ENCODE measurements at places on chromosomes 7 and 10. TPM values are rescaled to one million over a fixed set of nuclear protein-coding genes. Genes with fewer than 3 reads are reported as not detected.

Gene VCL
- total RNA-seq: 161 TPM

Gene GRID2IP
- not detected for total RNA-seq

Gene VPS37D
- 6.2 TPM for total RNA-seq

Gene GOLGA7B
- total RNA-seq: not detected

Gene SFTPD
- total RNA-seq: not detected

Gene NRF1
- total RNA-seq: 12.6 TPM

Gene PHYHIPL
- total RNA-seq: not detected

Gene COMTD1
- total RNA-seq: 8.3 TPM

DNA sequence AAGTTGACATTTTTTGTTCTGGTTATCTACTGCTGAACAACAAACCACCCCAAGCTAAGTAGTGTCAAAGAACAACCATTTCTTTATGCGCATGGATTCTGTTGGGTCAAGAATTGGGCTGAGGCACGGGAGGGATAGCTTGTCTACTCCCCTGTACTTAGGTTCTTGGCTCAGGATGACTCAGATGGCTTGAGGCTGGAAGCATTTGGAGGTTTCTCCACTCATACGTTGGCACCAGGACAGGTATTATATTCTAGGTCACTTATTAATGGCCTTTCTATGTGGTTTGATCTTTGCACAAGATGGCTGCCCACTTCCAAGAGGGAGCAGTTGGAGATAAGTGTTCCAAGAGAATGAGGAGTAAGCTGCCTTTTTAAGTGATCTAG, 11.8 kb upstream of the TFAM start:
- DNase-seq: no peak

GRCh38 chr7:142454862-142455261, 197.0 kb upstream of the PRSS58 start:
- no peak for DNase-seq

DNA sequence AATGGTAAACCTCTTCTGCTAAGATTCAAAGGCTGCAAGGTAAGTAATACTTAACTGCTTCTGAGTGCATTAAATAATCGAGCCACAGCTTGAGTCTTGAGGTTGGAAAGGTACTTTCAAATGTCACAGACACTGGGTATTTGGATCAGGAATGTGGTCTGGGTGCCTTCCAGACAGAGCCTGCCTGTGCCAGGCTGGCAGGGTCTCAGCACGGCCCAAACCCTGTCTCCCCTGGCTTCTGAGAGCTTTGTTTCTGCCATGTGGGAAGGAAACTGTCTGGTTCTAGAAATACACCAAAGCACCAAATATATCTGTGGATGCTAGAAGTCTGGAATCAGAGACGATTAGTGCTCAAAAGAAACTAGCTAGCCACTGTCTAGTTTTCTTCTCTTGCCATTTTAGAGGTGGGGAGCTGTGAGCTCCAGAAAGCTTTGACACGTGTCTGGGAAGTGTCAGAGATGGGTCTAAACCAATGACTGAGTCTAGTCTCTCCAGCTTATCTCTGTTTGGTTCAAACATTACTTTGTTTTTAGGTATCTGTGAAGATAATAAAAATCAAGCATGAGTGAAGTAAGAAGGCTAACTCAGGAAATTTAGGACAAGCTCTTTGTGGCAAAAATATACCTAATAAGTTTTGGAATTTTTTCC, 162.8 kb downstream of the CYP26A1 start:
- no peak for DNase-seq

GRCh38 chr10:46028584-46029460, 1.6 kb downstream of the NCOA4 start:
- DNase-seq: peak; percentile 76

DNA sequence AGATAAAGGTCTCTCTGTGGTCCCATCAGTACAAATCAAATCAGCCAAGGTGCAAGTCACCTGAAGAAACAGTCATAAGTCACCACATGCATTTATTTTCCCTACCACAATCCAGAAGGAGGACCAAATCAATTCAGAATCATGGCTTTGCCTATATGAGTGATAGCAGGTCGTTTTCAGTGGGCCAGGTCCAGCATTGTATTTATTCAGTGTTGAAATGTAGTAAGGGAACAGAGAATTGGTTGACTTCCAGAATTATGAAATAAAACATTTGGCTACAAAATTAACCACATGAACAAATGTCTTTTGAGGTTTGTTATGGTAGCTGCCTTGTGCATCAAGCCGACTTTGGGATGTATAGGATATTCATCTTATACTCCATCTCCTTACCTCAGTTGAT, 88.4 kb downstream of the POLR1F start:
- DNase-seq: peak; percentile 33

DNA sequence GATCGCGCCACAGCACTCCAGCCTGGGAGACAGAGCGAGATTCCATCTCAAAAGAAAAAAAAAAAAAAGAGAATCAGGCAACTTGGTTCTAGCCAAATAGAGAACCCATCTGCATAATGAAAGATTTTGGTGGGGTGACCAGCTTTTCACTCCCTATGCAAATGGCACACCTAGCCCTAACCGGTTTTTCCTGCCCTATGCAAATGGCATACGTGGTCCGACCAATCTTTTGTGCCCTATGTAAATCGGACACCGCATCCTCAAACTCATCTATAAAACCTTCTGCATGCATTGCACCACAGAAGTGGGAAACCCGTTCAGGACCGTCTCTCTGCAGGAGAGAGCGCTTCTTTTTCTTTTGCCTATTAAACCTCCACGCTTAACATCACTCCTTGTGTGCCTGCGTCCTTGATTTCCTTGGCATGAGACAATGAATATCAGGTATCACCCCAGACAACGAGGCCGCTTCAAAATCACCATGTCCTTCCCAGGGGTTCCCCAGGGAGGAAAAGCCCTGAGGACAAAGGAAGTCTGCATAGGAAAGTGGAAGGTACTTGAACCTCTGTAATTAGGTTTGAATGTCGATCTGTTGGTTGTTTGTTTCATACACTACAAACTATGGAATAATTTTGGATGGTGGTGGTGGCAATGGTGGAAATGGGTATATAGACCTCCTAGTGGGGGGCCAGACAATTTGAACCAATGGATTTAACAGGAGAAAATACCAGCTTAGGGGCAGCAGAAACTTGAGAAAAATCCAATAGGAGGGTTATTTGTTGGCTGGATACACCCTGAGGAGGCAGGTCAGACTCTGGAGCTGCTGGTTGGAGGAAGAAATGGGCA, 396.2 kb downstream of the TYW1 start:
- no peak for DNase-seq

- no peak for DNase-seq
These were observed at the start of gene RET for GRCh38 chr10:43076876-43077420. Gene RET, plus strand, starts transcription at chr10:43077069. Its CDS starts 190 bp downstream, at chr10:43077259.

DNA sequence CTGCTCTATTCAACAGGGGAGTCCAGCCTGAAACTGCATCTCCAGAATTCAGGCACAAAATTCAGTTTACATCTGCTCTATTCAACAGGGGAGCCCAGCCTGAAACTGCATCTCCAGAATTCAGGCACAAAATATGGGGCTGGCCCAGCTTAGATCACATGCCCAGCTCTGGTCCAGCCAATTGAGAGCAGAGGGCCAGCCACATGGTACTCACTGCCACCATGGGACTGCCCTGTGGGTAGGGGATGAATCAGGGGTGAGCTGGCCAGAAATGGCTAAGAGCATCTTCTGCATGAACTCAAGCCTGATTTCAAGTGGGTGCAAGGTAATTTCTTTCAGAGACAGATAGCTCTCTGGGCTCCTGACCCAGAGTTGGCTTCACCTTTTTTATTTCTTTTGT, 156.6 kb upstream of the LYZL2 start:
- DNase-seq: no peak

GRCh38 chr10:46998192-46998591, 87.0 kb downstream of the PTPN20 start:
- no peak for DNase-seq

DNA sequence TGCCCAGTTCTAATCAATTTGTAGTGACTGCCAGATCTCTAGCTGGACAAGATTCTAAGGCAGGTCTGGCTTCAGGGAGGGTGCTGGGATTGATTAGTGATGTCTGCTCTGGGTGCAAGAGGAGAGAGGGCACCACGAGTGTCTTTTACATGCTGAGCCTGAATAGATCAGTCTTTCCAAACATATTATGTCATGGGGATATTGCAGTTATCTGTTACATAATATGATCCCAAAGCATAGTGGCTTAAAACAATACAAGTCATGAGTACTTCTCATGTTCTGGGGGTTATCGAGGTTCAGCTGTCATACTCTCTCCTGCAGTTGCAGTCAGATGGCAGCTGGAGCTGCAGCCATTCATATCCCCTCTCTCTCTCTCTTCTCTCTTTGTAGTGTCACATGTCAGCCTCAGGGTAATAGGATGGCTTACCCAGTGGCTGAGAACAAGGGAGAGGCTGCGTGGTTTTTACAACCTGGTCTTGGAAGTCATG, 26.0 kb downstream of the SLC29A3 start:
- DNase-seq: no peak

DNA sequence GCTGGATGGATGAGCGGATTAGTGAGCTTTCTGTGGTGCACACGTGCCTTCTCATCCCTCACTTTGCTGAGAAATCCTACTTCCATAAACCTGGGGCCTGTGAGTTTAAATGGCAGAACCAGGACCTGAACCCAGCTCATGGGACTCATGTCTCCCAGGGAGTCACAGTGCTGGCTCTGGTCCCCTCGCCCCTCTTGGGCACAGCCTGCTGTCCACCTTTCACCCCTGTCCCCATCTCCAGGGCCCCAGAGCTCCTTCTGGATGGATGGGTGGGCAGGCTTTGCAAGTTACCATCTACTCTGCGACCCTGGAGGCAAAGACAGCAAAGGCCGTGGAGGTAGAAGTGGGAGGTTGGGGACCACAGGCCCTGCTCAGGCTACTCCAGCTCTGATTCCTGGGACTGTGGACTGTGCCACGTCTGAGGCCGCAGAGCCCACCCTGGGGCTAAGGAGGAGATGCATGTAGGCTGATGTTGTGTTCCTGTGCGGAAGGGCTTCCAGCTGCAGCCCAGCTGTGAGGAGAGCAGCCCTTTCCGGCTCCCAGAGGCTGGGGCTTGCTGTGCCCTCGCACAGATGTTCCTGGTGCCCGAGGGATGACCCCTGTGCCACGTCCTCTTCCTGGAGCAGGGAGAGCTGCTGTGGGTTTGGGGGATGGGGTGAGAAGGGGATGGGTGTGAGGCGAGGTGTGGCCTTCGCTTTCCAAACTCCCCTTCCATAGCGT, 40.3 kb downstream of the PRF1 start:
- DNase-seq: no peak

DNA sequence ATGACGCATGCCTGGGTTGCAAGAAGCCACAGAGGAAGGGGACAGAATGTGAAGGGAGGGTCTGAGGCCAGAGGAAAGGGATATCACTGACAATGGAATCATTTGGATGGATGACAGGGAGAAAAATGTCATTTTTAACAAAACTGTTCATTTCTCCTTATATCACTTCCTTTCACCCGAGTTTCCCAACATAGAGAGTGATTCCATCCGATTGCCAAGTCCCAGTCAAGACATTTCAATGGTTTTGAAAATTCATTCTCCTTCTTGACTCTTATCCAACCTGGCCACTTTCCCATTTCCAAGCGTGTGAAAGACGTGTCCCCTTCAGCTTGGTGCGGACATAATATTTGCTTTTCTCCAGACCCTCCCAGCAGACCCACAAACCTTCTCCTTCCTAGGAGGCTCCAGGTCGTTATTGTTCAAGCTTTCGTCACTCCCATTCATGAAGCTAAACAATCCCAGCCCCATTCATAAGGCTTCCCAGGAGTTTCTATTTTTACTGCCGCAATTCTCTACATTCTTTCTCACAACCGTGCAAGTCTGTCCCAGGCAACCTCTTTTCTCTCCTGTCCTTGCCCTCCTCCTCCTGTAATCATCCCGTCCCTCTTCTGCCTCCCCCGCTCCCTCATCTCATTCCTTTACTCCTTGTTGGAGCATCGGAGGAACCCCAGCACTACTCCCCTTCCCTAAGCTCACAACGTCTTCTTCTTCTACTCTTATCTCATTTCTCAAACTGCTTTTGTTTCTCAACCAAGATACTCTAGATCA, 301.3 kb upstream of the KLF6 start:
- peak; percentile 62 for DNase-seq

GRCh38 chr7:158366916-158367633, 220.5 kb downstream of the PTPRN2 start:
- no peak for DNase-seq

DNA sequence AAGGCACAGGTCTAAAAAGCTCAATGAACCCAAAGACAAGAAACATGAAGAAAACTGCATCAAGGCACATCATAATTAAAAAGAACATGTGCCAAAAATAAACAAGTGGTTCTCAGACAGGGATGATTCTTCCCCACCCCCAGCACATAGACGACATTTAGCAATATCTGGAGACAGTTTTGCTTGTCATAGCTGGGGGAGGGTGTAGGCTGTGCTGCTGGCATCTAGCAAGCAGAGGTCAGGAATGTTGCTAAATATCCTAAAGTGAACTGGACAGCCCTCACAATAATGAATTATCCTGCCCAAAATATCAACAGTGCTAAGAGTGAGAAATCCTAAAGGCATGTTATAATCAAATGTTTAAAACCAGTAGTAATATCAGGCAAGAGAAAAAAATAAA, 122.6 kb downstream of the MICU1 start:
- peak; percentile 73 for DNase-seq

- no peak for DNase-seq
These were observed 108.2 kb downstream of the PFKFB3 start for GRCh38 chr10:6310977-6311376.

DNA sequence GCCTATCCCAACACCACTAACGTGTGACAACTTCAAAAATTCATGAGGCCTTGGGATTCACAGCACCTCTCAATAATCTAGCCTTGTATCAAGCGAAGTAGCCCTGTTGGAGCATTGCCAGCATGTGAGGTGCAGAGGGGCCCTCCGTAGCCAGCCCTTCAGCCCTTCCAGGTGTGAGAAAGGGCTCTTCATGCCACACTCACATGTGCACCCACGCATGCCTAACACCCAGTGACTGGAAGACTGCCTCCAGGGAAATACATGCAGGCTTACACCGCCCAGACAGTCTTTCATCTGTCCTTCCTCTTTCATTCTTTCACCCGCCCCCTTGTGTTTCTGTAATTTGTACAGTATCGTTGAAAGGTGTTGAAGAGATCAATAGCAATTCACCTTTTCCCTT, 26.1 kb downstream of the LRRC4 start:
- DNase-seq: no peak

DNA sequence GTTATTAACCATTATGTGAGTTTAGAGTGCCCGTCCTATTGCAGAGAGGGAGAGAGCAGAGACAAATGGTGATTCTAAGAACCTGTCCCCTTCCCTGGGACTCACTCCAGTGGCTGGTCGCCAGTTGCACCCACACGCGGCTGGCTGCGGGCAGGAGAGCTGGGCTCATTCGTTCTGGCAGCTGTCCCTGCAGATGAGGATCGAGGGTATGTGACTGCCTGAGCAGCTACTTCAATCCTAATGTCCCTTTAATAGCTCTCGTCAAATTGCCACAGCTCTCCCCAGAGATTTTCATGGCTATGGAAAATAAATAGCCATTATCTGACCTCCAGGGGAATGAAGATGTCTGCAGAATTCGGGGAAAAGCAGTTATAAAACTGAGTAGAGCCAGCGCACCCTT, 41.6 kb downstream of the RBM28 start:
- peak; percentile 11 for DNase-seq

- peak; percentile 93 for DNase-seq
These were observed 270.4 kb downstream of the HGF start for GRCh38 chr7:81499262-81500116.

All from fibroblast of lung (primary cell).